Activated CD4-positive, alpha-beta T cell treated with anti-CD3 and anti-CD28 coated beads, Interleukin-2, amount 50 U/mL, for 24 hours (primary cell): ENCODE measurements at places on chromosomes 13 and 19.

- DNase-seq: no peak
These were observed 55.7 kb upstream of the PTPRS start for GRCh38 chr19:5396096-5396939.

DNA sequence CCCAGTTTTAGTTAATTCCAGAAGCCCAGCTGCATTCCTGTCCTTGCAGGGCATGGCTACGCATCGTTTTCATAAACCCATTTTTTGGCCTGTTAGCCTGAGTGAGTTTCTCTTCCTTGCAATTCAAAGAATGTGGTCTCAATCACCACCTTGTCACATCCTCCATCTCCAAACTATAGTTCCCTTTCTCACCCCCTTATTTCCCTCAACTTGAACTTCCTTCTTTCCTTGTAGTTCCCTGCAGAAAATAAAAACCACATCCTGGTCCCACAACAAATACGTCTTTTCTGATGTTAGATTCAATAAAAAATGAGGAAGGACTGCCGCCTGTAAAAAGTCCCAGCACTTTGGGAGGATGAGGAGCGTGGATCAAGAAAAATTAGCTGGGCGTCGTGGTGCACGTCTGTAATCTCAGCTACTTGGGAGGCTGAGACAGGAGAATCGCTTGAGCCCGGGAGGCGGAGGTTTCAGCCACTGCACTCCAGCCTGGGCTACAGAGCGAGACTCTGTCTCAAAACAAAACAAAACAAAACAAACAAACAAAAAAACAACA, 13.2 kb downstream of the ADGRE3 start:
- no peak for DNase-seq

DNA sequence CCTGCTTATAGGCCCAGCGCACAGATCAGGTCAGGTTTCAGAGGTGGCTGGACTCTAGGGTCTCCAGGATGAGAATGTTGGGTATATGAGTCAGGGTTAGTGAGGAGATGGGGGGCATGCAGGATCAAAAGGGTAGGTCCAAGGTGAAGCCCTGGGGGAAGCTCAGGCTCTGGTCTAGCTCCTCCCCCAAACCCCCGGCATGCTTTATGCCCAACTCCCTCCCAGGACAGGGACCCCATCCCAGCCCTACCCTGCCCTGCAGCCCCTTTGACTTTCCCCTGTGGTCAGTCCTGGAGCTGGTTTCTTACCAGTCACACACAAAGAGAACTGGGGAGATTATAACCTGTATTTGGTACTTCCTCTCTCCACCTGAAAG, 9.8 kb upstream of the CEACAM18 start:
- no peak for DNase-seq

- DNase-seq: no peak
These were observed 40.8 kb downstream of the IER2 start for GRCh38 chr19:13190781-13191540.

- DNase-seq: no peak
These were observed 25.6 kb downstream of the NOSIP start for GRCh38 chr19:49554701-49555181.

DNA sequence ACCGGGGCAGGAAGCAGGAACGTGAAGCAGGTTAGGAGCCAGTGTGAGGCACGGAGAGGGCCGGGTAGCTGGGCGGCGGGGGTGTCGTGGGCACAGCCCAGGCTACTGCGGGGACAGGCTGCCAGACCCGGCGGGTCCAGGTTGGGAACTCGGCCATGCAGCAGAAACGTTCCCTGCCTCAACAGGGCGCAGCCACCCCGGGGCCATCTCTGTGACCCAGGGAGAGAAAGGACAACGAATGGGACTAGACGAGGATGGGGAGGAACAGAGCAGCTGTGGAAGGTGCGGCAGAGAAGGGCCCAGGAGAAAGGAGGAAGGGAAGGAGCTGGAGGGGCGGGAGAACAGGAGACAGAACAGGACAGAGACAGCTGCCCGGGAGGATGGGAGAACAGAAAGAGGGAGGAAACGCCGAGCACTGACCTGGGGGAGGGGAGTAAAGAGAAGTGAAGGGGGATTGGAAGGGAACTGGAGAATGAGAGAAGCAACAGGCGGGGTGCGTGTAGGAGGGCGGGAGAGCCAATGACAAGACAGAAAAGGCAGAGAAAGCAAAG, 12.9 kb upstream of the GARIN5A start:
- DNase-seq: no peak
